Liver (tissue), 10 donors: ENCODE measurements at places on chromosomes 2 and 18. TPM values are rescaled to one million over a fixed set of nuclear protein-coding genes. Genes with fewer than 3 reads are reported as not detected.

SLC16A14 gene
- 0.28 TPM for polyA plus RNA-seq

GPR155 gene
- 3.1 TPM for polyA plus RNA-seq

RIT2 gene
- polyA plus RNA-seq, result not detected

PLGLB2 gene
- polyA plus RNA-seq, result 506 TPM

VIT gene
- not detected for polyA plus RNA-seq

RASGRP3 gene
- 1.8 TPM for polyA plus RNA-seq

SCN7A gene
- polyA plus RNA-seq, result 1.6 TPM

UCN gene
- 0.42 TPM for polyA plus RNA-seq

SGPP2 gene
- polyA plus RNA-seq, result 0.16 TPM

CSRNP3 gene
- polyA plus RNA-seq, result 0.18 TPM

IL1R1 gene
- polyA plus RNA-seq, result 14.0 TPM

GRCh38 chr2:109345091-109345490 is 216.1 kb downstream of the SH3RF3 start:
- DNase-seq, result no peak
- no peaks in the 10 kb centered on the region for H3K4me1 ChIP-seq
- no peaks in the 10 kb centered on the region for H3K36me3 ChIP-seq
- no peak overlapping the region for H3K27ac ChIP-seq
- H3K4me3 ChIP-seq, result no peak overlapping the region

- no peaks in the 10 kb centered on the region for H3K27me3 ChIP-seq
- H3K4me1 ChIP-seq, result peaks cover 6% of the 10 kb centered on the region
- no peak overlapping the region for H3K27ac ChIP-seq
Measured at GRCh38 chr2:134713176-134713575, 5.6 kb downstream of the TMEM163 start.

DNA sequence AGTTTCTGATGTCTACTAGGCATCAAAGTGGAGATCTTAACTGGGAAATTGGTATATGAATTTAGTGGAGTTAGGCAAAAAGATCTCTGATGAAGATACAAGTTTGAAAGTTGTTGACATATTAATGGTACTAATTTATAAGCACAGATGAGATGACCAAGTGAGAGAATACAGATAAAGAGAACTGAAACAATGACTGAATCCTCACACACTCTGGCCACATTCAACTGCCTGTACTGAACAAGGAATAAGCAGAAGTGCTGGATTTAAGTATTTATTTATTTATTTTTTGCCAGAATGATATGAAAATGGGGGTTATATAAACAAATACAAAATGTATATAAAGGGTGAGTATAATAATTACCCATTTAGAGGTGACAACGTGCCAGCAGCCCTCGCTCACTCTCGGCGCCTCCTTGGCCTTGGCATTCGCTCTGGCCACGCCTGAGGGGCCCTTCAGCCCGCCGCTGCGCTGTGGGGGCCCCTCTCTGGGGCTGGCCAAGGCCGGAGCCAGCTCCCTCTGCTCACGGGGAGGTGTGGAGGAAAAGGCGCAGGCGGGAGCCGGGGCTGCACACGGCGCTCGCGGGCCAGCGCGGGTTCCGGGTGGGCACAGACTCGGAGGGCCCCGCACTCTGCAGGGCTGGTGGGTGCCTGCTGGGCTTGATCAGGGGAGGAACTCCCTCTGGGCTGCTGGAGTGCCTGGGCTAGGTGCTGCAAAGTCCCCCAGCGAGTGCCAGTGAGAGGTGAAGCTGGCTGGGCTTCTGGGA is 1363.9 kb upstream of the CRIM1 start:
- DNase-seq, result no peak
- H3K4me1 ChIP-seq, result no peaks in the 10 kb centered on the region
- H3K27ac ChIP-seq, result no peak overlapping the region
- H3K36me3 ChIP-seq, result no peaks in the 10 kb centered on the region
- H3K4me3 ChIP-seq, result no peak overlapping the region

DNA sequence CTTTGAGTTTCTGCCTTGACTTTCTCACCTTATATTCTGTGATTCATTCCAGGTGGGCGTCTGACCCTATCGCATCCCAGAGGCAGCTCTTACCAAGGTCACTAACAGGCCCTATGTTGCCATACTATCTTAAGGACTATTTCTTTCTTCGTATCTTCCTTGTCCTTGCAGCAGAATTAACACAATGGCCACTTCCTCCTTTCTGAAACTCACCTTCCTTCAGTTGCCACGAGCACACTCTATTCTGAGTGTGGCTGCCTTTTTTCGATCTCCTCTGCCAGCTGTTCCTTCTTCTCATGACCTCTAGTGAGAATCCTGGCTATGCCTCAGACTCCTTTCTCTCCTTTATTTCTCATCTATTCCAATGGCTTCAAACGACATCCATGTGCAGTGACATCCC is 160.4 kb upstream of the CCDC195 start:
- no peak overlapping the region for H3K27ac ChIP-seq
- H3K36me3 ChIP-seq, result peaks cover 3% of the 10 kb centered on the region
- H3K4me3 ChIP-seq, result no peak overlapping the region

GRCh38 chr2:2992634-2993033 is 385.0 kb downstream of the EIPR1 start:
- H3K27ac ChIP-seq, result no peak overlapping the region
- no peak for DNase-seq
- no peak overlapping the region for H3K4me3 ChIP-seq
- H3K27me3 ChIP-seq, result no peaks in the 10 kb centered on the region
- H3K4me1 ChIP-seq, result no peaks in the 10 kb centered on the region
- no peaks in the 10 kb centered on the region for H3K36me3 ChIP-seq

DNA sequence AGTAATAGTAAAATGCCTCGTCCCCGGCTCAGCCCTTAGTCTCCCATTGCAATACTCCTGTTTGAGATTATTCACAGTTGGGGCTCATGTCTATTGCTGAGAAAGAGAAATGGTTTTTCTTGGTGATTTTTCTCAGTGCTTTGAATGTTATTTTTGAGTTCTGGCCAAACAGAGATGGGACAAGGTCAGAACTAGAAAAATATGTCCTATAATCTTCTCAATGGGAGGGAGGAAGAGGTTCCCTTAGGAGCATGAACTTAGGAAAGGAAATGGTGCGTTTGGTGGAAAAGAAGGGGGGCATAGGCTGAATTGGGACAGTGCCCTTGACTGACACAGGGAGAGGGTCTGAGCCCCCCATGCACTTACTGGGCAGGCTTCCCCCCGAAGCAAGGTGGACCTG is 133.8 kb downstream of the AGAP1 start:
- DNase-seq, result no peak
- H3K4me1 ChIP-seq, result no peaks in the 10 kb centered on the region
- no peaks in the 10 kb centered on the region for H3K27me3 ChIP-seq

- no peak overlapping the region for H3K27ac ChIP-seq
- H3K4me1 ChIP-seq, result peaks cover 7% of the 10 kb centered on the region
- DNase-seq, result no peak
- no peaks in the 10 kb centered on the region for H3K36me3 ChIP-seq
- H3K4me3 ChIP-seq, result no peak overlapping the region
Measured at GRCh38 chr2:109239720-109240119, 110.7 kb downstream of the SH3RF3 start.

- no peaks in the 10 kb centered on the region for H3K27me3 ChIP-seq
- H3K4me3 ChIP-seq, result no peak overlapping the region
- no peaks in the 10 kb centered on the region for H3K36me3 ChIP-seq
- no peak overlapping the region for H3K27ac ChIP-seq
Measured at GRCh38 chr2:240230291-240230931, 90.0 kb upstream of the OTOS start.

GRCh38 chr2:229780856-229781773 is 66.8 kb upstream of the DNER start:
- H3K4me3 ChIP-seq, result no peak overlapping the region
- H3K27ac ChIP-seq, result no peak overlapping the region
- DNase-seq, result no peak
- H3K4me1 ChIP-seq, result no peaks in the 10 kb centered on the region
- H3K36me3 ChIP-seq, result peaks cover 1% of the 10 kb centered on the region
- no peaks in the 10 kb centered on the region for H3K27me3 ChIP-seq

- no peak for DNase-seq
- no peaks in the 10 kb centered on the region for H3K36me3 ChIP-seq
- no peaks in the 10 kb centered on the region for H3K4me1 ChIP-seq
- H3K4me3 ChIP-seq, result no peak overlapping the region
- H3K27me3 ChIP-seq, result no peaks in the 10 kb centered on the region
- no peak overlapping the region for H3K27ac ChIP-seq
Measured at GRCh38 chr2:38466876-38467767, 90.0 kb upstream of the ATL2 start.

DNA sequence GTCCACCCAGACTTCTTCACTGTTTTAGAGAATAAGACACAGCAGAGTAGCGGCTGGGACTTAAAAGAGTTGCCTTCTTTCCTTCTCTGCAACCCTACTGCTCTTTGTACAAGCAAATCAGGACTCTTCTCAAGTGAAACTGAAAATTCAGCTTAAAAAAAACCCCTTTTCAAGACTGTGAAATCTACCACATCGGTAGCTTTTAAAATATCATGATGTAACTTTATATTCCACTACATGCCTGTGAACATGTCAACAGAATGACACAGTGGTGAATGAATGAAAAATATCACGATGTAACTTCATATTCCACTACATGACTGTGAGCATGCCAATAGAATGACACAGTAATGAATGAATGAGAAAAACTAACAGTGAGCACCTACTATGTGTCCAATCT is 53.4 kb downstream of the TCF4 start:
- H3K27me3 ChIP-seq, result no peaks in the 10 kb centered on the region
- no peaks in the 10 kb centered on the region for H3K36me3 ChIP-seq
- no peak for DNase-seq
- H3K27ac ChIP-seq, result no peak overlapping the region
- no peak overlapping the region for H3K4me3 ChIP-seq

DNA sequence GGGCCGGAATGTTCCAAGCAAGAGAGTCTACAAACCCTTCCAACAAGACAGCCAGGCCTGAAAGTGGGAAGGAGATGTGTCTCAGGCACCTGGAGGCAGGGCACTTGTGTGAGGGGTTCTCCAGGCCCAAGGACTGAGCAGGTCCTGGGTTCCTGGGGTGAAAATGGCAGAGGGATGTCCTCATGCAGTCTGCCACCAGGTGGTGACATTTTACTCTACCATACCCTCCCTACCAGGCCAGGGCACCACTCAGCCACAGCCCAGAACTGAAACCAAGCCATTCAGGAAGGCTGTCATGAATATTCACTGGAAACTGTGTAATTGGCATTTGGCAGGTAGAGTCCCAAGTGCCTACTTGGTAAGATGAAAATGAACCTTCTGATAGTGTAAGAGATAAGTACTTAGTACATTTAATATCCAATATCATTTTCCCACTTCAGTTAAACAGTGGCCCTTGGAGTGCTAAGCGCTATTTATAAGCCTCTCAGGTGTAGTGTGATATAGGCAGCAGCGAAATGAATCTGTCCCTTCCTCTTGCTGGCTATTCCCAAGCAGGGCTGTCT is 185.1 kb downstream of the MYO5B start:
- DNase-seq, result no peak
- no peaks in the 10 kb centered on the region for H3K27me3 ChIP-seq
- H3K4me1 ChIP-seq, result no peaks in the 10 kb centered on the region
- no peaks in the 10 kb centered on the region for H3K36me3 ChIP-seq
- no peak overlapping the region for H3K27ac ChIP-seq

- H3K27me3 ChIP-seq, result no peaks in the 10 kb centered on the region
- H3K36me3 ChIP-seq, result no peaks in the 10 kb centered on the region
- no peak overlapping the region for H3K27ac ChIP-seq
- no peaks in the 10 kb centered on the region for H3K4me1 ChIP-seq
- no peak for DNase-seq
Measured at GRCh38 chr2:218000136-218000535, 2.7 kb downstream of the TNS1 start.

DNA sequence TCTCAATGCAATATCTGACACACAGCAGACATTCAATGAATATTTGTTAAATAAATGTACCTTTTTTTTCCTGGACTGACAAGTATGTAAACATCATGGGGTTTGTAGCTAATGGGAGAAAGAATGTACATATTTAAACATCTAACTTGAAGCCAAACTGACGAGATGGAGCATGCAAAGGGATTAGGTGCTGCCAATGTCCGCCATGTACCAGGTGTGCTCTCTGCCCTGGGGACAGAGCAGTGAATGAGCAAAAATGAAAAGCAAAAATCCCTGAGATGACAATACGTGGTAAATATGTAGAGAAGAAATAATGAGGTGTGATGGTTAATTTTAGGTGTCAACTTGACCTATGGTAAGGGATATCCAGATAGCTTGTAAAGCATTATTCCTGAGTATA is 247.4 kb upstream of the CELF4 start:
- no peaks in the 10 kb centered on the region for H3K27me3 ChIP-seq
- H3K4me1 ChIP-seq, result no peaks in the 10 kb centered on the region
- H3K36me3 ChIP-seq, result no peaks in the 10 kb centered on the region
- H3K4me3 ChIP-seq, result no peak overlapping the region
- no peak for DNase-seq

DNA sequence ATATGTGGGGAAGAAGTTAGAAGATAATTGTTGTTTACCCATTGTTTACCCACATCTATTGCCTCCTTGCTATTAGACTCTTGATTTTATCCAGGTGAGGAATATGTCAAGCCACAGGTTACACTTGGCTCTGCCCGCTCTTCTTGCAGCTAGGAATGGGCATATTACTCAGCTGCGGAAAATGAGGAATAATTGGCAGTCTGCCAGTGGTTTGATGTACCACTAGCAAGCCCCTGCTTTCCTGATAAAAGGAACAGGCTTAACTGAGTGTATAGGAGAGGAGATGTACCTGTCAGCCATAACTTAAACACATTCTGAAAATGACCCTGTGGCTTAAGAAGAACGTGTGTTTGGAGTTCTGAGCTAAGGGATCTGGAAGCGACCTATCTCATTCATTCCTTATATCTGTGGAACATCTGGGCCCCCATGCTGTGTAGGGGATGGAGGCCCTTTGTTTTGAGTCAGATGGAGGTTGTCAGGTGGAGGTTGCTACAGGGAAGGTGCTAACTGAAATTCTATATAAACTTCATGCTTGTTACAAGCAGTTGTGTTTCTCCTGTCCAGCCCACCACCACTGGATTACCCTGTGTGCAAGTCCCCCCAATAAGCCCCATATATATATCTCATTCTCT is 4.6 kb upstream of the FMNL2 start:
- H3K36me3 ChIP-seq, result no peaks in the 10 kb centered on the region
- no peak overlapping the region for H3K27ac ChIP-seq
- H3K27me3 ChIP-seq, result no peaks in the 10 kb centered on the region
- peaks cover 4% of the 10 kb centered on the region for H3K4me1 ChIP-seq
- DNase-seq, result no peak

- H3K27ac ChIP-seq, result no peak within 1 kb of the TSS
- no peaks in the 10 kb centered on the region for H3K36me3 ChIP-seq
- no peak for DNase-seq
Measured at GRCh38 chr2:26477911-26478253, at the start of gene OTOF. TSS of gene OTOF (minus strand) at chr2:26478124.

GRCh38 chr2:15278296-15278695 is 282.8 kb downstream of the NBAS start:
- H3K27ac ChIP-seq, result no peak overlapping the region
- no peak overlapping the region for H3K4me3 ChIP-seq
- DNase-seq, result no peak
- H3K4me1 ChIP-seq, result no peaks in the 10 kb centered on the region

- no peaks in the 10 kb centered on the region for H3K27me3 ChIP-seq
- no peak for DNase-seq
- H3K36me3 ChIP-seq, result no peaks in the 10 kb centered on the region
- H3K4me3 ChIP-seq, result no peak overlapping the region
- H3K27ac ChIP-seq, result no peak overlapping the region
- H3K4me1 ChIP-seq, result no peaks in the 10 kb centered on the region
Measured at GRCh38 chr2:218375212-218375611, 6.9 kb upstream of the SLC11A1 start.
